Fibroblast of mammary gland (primary cell): ENCODE measurements at places on chromosomes 4 and X.

DNA sequence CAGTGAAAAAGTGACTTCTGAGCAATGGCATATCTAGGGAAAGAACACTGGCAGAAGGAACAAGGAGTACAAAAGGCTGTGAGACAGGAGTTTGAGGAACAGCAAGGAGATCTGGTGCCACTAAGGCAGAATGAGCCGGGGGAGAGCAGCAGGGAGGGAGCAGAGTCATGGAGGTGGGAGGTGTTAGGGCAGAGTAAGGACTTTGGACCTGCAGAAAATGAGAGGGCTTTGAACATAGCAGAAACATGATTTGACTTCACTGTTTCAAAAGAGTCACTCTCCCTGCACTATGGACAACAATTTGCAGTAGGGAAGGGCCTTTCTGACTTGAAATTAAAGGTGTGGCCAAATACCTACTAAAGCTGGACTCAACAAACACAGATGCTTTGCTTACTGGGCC is 356.2 kb downstream of the ADGRL3 start:
- no peak for DNase-seq

- peak; percentile 48 for DNase-seq
These were observed 9.6 kb downstream of the HAUS7 start for GRCh38 chrX:153460826-153461225.

GRCh38 chr4:83782591-83782990 is 246.7 kb downstream of the GPAT3 start:
- DNase-seq = no peak

DNA sequence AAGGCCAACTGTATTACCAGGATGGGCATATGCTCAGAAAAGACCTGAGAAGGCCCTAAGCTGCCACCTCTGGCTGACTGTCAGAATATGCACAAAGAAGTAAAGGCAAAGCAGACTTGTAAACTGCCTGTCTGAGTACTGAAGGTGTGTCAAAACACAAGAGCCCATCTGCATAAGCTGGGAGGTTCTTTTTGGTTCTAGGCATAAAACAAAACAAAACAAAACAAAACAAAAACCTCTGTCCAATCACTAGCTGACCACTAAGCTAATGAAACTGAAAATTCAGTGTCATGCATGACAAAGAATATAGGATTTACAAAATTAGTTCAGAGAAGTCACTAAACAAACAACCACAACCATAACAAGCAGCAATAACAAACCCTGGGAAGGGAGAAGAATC is 20.6 kb downstream of the SH3D19 start:
- DNase-seq = peak; percentile 29

DNA sequence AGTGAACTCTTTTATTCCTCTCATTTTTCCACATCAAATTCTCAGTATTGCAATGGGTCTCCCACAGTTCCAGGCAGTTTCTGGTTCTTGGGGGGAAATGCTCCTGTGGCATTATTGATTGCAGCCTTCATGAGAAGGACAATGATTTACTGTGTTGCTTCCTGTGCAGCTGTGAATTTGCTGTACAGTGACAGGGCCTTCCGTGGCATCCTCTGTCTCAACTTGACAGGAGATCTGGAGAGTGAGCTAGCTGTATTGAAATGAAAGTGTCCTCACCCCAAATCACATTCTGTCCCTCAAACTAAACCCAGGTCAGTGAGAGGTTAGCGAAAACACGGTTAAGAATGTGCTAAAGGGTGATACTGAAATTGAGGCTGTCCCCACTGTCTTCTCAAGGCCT is 77.1 kb upstream of the ATOH1 start:
- no peak for DNase-seq

DNA sequence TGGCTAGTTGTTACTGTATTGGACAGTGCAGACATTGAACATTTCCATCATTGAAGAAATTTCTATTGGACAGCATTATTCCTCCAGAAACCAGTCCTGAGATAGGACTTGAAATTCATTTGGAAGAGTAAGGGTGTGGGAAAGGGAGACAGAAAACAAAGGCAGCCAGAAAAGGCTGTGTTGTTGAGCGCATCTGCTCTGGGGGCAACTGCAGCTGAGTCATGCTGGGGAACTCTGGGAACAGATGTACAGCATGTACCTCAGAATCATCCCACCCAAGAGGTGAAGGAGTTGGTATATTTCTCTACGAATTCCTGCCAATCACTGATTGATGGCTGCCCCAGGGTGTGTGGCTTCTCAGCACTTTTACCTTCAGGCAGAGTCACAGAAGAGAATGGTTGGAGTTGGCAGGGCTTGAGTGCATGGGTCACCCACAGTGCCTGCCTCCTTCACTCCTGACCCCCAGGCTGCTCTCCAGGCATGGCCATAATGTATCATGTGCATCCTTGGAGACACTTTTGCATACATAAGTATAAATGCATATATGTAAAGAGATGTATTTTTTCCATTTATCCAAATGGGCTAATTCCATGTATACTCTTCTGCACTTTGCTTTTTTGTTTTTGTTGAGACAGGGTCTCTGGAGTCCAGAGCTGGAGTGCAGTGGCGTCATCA is 39.4 kb downstream of the GEMIN8 start:
- peak; percentile 63 for DNase-seq

- peak; percentile 25 for DNase-seq
These were observed 6.1 kb downstream of the SLC7A11 start for GRCh38 chr4:138236037-138236436.

- DNase-seq = peak; percentile 45
These were observed 165.9 kb downstream of the PJA1 start for GRCh38 chrX:68999356-68999755.

- DNase-seq = no peak
These were observed 65.3 kb downstream of the EFNB1 start for GRCh38 chrX:68894142-68894512.

- peak; percentile 36 for DNase-seq
These were observed 4.5 kb downstream of the RAPGEF2 start for GRCh38 chr4:159107203-159107925.

- peak; percentile 56 for DNase-seq
These were observed 39.5 kb downstream of the ENOPH1 start for GRCh38 chr4:82469791-82470345.

GRCh38 chr4:33411182-33411581 is 2691.0 kb downstream of the PCDH7 start:
- peak; percentile 69 for DNase-seq

DNA sequence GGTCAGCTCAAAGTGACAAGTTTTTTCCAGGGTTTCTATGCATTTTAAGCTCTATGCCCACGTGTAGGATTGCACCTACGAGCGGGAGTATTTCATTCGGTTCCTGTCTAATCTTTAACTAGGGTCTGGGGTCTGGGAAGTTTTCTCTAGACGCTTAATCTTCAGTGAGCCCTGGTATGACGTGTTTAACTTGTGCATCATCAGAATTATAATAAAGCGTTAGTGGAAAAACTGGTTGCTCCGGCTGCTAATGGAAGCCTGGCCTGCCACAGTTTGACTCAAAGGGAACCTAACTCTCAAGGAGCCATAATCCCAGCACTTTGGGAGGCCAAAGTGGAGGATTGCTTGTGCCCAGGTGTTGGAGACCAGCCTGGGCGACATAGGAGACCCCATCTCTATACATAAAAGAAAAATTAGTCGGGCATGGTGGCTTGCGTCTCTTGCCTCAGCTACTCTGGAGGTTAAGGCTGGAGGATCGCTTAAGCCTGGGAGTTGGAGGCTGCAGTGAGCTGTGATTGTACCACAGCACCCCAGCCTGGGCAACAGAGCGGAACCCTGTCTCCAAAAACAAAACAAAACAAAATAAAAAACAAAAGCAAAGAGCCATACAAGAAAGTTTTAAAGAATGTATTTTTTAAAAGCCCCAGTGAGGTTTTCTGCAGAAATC is 30.2 kb downstream of the ARSD start:
- DNase-seq = no peak

- no peak for DNase-seq
These were observed 147.8 kb downstream of the GRIA3 start for GRCh38 chrX:123331859-123332258.

DNA sequence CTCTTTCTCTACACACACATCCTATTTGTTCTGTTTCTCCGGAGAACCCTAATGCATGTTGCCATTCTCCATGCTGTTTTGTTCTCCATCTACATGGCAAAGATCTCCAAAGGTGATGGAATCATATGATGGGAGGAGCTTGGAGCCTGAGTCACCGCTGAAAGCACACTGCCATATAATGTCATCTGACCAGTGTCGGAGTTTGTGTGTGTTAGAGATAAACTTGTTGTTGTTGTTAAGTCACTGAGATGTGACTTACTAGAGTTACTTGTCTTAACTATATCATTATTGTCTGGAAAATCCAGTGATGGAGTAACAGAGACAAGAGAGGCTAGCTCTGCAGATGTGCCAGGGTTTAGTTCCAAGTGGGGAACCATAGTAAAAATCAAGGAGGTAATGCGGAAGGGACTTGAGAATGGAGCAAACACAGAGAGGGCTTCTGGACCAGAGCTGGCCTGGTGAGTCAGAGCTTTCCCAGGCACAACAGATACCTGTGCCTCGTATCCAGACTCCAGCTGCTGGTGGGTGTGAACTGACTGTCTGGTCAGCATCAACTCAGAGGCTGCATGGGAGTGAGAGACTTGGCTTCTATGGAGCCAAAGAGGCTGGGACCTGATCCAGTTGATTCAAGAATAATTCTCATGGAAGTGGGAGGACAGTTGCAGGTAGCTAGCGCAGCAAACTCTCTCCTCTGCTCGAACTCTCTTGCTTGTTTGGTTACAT is 30.6 kb upstream of the CCKAR start:
- peak; percentile 6 for DNase-seq

DNA sequence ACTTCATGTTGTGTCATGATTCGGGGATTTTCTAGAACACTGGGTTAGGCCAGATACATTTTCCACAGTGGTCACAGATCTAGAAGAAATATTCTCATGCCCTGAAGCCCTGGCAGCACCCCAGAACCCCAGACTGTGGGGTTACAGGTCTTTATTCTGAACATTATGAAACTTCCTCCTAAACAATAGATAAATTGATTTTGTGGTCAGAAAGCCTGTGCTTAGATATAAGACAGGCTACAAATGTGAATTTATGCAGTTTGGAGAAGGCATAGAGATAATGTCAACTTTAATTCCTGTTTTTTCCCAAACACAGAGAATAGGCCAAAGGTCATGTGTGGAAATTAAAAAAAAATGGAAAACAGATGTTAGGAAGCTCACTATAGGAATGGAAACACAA is 492.9 kb downstream of the SPRY1 start:
- peak; percentile 57 for DNase-seq

DNA sequence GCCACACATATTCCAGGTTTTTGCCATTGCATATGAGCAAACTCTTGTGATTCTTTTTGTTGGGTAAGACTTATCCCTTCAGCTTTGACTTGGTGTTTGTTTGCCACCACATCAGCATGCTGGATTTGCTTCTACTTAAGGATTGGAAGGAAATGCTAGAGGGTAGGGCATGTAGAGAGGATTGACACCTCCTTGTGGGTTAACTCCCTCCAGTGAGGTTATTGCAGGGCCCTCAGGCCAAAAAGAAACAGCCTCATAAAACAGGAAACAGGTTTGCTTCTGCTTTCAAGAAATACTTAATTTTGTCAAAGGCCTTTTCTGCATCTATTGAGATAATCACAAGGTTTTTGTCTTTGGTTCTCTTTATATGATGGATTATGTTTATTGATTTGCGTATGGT is 15.2 kb upstream of the INPP4B start:
- no peak for DNase-seq

DNA sequence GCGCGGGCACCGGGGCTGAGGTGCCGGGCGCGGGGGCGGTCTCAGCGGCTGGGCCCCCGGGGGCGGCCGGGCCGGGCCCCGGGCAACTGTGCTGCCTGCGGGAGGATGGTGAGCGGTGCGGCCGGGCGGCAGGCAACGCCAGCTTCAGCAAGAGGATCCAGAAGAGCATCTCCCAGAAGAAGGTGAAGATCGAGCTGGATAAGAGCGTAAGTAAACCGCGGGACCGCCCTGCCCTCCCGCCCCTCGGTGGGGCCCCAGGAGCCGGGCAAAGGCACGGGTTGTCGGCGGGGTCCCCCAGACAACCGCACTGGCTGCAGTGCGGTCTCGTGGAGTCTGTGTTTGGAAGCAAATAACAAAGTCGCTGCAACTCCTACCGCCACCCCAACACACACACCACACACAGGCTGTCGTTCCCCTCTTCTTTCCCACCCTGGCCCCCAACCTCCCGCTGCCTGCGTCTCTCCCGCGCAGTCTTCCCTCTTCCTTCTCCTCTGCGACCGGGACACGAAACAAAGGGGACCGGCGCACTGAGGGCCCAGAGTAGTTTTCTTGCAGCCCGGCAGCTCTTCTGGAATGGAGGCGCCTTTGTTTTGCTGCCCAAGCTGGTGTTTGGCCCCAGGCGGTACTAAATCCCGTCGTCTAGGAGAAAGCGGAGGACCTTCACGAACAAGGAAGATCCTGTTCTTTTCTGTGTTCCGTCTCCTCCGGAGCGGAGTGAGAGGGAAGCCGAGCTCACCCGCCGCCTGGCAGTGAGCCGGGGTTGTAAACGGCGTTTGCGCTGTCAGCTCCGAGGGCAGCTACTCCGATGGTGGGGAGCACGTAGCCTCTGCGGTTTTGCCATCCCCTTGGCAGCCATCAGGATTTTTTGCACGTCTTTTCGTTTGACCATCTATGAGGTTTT is 788 bp downstream of the SAP30 start:
- DNase-seq = peak; percentile 72

- DNase-seq = no peak
These were observed 27.5 kb upstream of the ESX1 start for GRCh38 chrX:104282166-104282725.

DNA sequence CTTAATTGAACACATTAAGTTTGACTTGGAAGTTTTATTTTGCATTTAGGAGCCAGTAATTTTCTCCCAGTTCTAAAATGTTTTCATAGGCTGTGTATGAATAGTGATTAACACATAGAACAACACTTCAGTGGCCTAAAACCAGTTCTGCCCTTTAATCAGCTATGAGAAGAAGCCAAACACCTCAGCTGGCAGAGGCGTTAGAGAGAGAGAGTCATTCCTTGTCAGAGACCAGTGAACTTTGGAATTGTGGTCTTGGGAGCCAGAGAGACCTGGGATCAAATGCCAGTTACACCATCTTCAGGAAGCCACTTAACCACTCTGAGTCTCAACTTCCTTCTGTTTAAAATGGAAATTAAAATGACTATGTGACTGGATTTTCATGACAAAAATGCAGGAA is 39.3 kb upstream of the PRPS2 start:
- DNase-seq = no peak

- DNase-seq = no peak
These were observed 3.8 kb upstream of the C4orf50 start for GRCh38 chr4:6021831-6022606.

DNA sequence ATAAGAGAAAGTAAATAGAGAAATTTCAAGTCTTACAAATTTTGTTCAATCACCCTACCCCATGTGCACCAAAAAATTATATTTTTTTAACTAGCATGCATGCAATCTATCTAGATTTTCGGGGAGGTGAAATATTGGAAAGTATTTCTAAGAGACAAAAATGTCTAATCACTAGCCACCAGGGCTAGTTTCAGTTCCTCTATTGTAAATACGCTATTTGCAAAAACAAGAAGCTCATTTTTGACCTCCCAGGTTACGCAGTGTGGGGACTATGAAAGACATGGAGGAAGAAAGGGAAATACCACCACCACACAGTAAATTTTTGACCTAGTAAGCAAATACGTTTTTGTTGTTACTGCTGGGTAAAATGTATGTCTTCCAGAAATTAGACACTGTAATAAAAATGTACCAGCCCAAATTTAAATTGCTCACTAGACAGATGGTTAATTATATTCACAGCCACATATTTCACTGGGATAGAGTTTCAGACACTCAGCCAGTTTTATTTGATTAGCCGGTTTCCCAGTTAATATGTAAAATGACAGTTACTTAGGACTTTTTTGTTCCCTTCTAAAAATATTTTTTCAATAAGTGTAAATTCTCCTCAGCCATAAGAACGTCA is 2.2 kb downstream of the NEXMIF start:
- no peak for DNase-seq

GRCh38 chr4:8844976-8845690 is 26.5 kb downstream of the HMX1 start:
- no peak for DNase-seq

- no peak for DNase-seq
These were observed 20.5 kb upstream of the OPN1LW start for GRCh38 chrX:154123241-154124219.
